ENCODE measurements at places on chromosomes 4 and X. TPM values are rescaled to one million over a fixed set of nuclear protein-coding genes. Genes with fewer than 3 reads are reported as not detected.

DNA sequence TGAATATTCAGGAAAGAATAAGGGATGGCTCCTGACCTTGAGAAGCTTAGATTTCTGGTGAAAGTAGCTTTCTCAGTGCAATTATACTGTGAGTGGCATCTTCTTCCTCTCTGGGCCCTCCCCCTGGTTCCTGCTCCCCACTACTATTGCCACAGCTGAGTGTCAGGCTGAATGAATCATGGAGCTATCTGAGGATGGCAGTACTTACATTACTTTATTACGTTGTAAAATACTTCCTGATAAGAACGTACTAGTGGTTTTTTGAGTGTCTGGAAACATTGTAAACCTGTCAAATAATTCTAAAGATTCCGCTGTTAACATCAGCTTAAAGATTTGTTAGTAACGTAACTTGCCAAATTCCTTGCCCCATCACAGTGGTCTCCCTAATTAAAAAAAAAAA, 36.2 kb downstream of the ARHGAP10 start:
- H3K36me3 ChIP-seq = no peaks in the 10 kb centered on the region
- no peak overlapping the region for H3K27ac ChIP-seq
- no peak overlapping the region for H3K4me3 ChIP-seq
- no peak for DNase-seq
- no peaks in the 10 kb centered on the region for H3K4me1 ChIP-seq

DNA sequence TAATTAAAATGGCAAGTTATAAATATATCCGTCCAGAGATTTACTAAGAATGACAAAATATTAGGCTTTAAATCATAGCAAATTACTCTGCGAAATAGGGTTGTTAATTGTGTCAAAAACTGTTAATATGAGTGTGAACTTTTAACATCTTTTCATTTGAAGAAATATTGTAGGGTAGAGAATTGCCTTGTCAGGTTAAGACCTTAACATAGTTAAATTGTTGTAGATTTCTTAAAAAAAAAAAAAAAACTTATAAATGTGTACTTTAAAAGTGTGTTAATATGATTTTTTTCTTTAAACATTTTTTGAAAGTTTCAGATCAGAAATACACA, 107.7 kb upstream of the TLR2 start:
- H3K36me3 ChIP-seq = no peaks in the 10 kb centered on the region
- H3K27ac ChIP-seq = no peak overlapping the region
- no peaks in the 10 kb centered on the region for H3K4me1 ChIP-seq
- H3K4me3 ChIP-seq = no peak overlapping the region

DNA sequence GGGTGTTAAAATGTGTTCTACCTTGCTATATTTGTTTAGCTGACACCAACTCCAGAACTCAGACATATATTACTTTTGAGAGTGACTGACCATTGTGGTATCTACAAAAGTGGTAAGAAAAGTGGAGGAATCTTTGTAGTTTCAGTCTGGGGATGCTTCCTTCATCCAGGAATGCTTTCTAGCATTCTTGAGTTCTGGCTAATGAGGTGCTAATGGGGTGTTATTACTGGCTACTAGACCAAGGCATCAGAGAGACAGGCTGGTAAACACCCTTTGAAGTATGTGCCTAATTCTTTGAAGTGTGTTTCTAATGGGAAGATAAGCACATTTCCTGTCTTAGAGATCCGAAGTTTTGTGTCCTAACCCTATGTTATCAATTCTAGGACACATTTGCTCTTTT, 310.4 kb downstream of the SPRY1 start:
- no peak for DNase-seq
- no peak overlapping the region for H3K4me3 ChIP-seq
- no peaks in the 10 kb centered on the region for H3K4me1 ChIP-seq
- H3K27ac ChIP-seq = no peak overlapping the region

MBTPS2 gene
- 12.4 TPM for total RNA-seq

GPRASP3 gene
- total RNA-seq = 2.5 TPM

- H3K27ac ChIP-seq = peak overlapping the region; percentile 85
- DNase-seq = peak; percentile 74
- no peaks in the 10 kb centered on the region for H3K36me3 ChIP-seq
- no peak overlapping the region for H3K4me3 ChIP-seq
- H3K27me3 ChIP-seq = no peaks in the 10 kb centered on the region
- peaks cover 6% of the 10 kb centered on the region for H3K4me1 ChIP-seq
These were observed 6.0 kb upstream of the SH3TC1 start for GRCh38 chr4:8192748-8193738.

- H3K27me3 ChIP-seq = peaks cover 4% of the 10 kb centered on the region
- H3K4me1 ChIP-seq = peaks cover 3% of the 10 kb centered on the region
- no peaks in the 10 kb centered on the region for H3K36me3 ChIP-seq
- no peak overlapping the region for H3K27ac ChIP-seq
These were observed 11.7 kb downstream of the GPM6B start for GRCh38 chrX:13805241-13805640.

GRCh38 chrX:49058794-49059193, at the start of gene CCDC120:
Gene CCDC120, plus strand, starts transcription at chrX:49058999. Its CDS starts 3,043 bp downstream, at chrX:49062042.
- peak within 1 kb of the TSS; percentile 39 for H3K27ac ChIP-seq
- H3K36me3 ChIP-seq = no peaks in the 10 kb centered on the region
- H3K4me3 ChIP-seq = peak within 1 kb of the TSS; percentile 5
- no peaks in the 10 kb centered on the region for H3K27me3 ChIP-seq
- no peak for DNase-seq

DNA sequence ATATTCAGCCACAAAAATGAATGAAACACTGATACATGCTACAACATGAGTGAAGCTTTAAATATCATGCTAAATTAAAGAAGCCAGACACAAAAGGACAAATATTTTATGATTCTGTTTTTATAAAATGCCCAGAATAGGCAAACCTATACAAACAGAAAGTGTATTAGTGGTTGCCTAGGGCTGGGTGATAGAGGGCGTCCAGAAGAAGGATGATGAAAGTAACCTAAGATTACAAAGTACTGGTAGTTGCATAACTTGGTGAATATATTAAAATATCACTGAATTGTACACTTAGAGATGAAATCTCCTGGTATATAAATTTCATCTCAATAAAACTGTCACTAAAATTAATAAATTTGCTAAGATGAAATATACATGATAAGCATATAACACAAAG, 67.5 kb downstream of the FBXW7 start:
- no peaks in the 10 kb centered on the region for H3K27me3 ChIP-seq
- H3K27ac ChIP-seq = no peak overlapping the region
- H3K4me1 ChIP-seq = no peaks in the 10 kb centered on the region
- no peaks in the 10 kb centered on the region for H3K36me3 ChIP-seq

KCNIP4 gene
- total RNA-seq = not detected

ERCC6L gene
- total RNA-seq = not detected

ZNF827 gene
- 7.5 TPM for total RNA-seq

CENPVL1 gene
- total RNA-seq = not detected

PITX2 gene
- not detected for total RNA-seq

DNA sequence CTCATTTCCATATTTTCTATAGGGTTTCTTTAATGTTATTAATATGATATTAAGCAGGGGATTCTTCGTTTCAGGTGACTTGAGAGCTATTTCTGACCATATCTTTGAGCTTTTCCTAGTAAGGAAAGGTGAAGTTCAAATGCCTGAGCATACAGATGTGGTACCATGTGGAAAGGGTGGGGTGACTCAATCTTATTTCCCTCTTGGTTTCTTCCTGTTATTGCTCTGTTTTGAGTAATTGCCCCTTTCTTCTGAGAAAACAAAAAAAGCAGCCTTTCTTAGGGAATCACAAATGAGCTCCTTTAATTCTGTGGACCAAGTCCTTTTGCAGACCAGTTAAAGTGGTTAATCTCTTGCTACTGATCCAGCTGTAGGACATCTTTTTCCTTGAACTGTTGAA, 41.0 kb upstream of the AGA start:
- H3K36me3 ChIP-seq = no peaks in the 10 kb centered on the region
- H3K27me3 ChIP-seq = no peaks in the 10 kb centered on the region
- H3K4me1 ChIP-seq = no peaks in the 10 kb centered on the region
- no peak for DNase-seq
- no peak overlapping the region for H3K27ac ChIP-seq
- H3K4me3 ChIP-seq = no peak overlapping the region

HPSE gene
- total RNA-seq = 3.0 TPM

GPC4 gene
- 23.7 TPM for total RNA-seq

DNA sequence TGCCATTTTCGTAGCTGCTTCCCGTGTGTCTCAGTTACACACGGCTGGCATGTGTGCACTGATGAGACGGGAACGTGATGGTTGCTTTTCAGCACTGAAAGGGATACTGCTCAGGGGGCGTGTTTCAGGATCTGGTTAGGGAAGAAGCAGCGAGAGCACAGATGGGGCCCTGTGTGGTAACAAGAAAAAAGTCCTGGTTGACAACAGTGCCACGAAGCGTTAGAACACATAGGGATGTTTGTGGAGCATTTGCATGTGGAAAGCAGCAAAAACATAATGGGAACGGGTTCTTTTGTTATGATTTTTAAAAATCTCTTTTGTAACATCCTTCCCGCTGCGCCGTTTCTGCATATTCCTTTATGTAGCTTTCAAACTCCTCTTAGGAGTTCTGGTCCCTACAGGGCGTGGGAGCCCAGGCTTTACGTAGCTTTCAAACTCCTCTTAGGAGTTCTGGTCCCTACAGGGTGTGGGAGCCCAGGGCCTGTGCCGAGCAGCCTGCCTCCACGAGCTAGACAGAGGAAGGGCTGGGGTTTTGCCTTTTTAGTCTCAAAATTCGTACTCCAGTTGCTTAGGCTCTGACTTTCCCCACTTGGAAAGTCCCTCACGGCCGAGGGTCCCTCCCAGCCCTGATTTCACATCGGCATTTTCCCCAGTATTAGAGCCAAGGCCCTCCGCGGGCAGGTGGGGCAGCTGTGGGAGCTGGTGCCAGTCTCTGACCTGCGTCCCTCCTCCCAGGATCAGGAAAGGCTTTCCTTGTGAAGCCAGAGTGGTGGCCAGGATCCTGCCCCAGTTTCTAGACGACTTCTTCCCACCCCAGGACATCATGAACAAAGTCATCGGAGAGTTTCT, 11.0 kb upstream of the MSANTD1 start:
- no peak for DNase-seq
- no peak overlapping the region for H3K4me3 ChIP-seq
- H3K27ac ChIP-seq = no peak overlapping the region
- H3K4me1 ChIP-seq = no peaks in the 10 kb centered on the region

- no peaks in the 10 kb centered on the region for H3K4me1 ChIP-seq
- no peaks in the 10 kb centered on the region for H3K36me3 ChIP-seq
- no peak overlapping the region for H3K4me3 ChIP-seq
- DNase-seq = no peak
These were observed 283.8 kb downstream of the CRLF2 start for GRCh38 chrX:928606-929005.

GRCh38 chr4:946517-947471, 14.5 kb downstream of the TMEM175 start:
- H3K4me3 ChIP-seq = no peak overlapping the region
- DNase-seq = no peak
- no peaks in the 10 kb centered on the region for H3K27me3 ChIP-seq
- H3K36me3 ChIP-seq = no peaks in the 10 kb centered on the region

SH2D1A gene
- total RNA-seq = not detected

NWD2 gene
- total RNA-seq = 0.30 TPM

DNA sequence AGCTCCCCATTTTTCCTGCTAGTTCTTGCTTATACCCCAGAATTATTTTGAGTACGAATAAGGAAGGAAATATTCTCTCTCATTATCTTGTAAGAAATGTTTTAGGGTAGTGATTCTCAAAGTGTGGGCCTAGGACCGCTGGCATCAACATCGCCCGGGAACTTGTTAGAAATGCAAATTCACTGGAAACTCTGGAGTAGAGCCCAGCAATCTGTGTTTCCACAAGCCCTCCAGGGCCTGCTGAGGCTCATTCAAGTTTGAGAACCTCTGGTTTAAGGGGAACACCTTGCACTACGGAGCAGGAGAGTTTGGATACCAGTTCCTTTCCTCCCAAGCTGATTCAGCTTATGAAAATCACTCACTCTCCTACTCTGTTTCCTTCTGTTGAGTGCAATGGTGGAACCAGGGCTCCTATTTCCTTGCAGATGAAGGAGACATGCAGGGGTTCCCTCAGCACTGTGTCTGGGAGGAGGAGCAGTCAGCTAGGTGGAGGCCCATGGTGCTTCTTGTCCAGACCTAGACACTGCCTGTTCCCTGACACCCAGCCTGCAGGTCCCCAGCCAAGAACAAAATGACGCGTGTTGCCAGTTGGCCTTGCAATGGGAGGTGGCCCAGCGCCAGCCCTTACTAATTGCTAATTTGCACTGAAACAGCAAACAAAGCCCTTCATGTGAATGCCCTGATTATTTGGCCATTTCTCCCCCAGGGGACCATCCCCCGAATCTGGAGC, 68.5 kb downstream of the CYTL1 start:
- no peak overlapping the region for H3K4me3 ChIP-seq
- H3K4me1 ChIP-seq = no peaks in the 10 kb centered on the region
- no peaks in the 10 kb centered on the region for H3K27me3 ChIP-seq
- H3K36me3 ChIP-seq = no peaks in the 10 kb centered on the region

TBC1D9 gene
- total RNA-seq = 18.4 TPM

- H3K4me3 ChIP-seq = no peak overlapping the region
- DNase-seq = no peak
- H3K27me3 ChIP-seq = no peaks in the 10 kb centered on the region
- no peaks in the 10 kb centered on the region for H3K4me1 ChIP-seq
These were observed 120.4 kb upstream of the DUSP21 start for GRCh38 chrX:44723426-44723825.

DNA sequence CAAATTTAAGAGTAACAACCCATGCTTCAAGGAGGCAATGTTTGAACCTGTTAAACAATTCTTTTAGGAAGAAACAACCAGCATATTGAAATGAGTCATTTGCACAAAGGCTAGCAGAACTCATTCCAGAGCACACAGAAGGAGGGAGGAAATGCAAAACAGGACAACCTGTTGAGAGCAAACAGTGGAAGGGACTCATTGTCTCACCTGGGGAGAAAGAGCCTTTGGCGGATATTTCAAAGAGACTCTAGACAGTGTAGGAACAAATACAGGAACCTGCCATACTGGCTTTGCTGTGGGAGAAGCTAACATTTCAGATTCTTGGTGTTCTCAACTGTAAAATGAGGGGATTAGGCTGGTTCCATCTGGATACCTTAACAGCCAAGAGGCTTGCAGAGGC, 14.8 kb upstream of the RASGEF1B start:
- DNase-seq = no peak
- no peaks in the 10 kb centered on the region for H3K27me3 ChIP-seq
- no peak overlapping the region for H3K27ac ChIP-seq
- no peaks in the 10 kb centered on the region for H3K36me3 ChIP-seq
- no peaks in the 10 kb centered on the region for H3K4me1 ChIP-seq
- H3K4me3 ChIP-seq = no peak overlapping the region

- no peaks in the 10 kb centered on the region for H3K36me3 ChIP-seq
- no peak overlapping the region for H3K4me3 ChIP-seq
- no peak overlapping the region for H3K27ac ChIP-seq
- no peaks in the 10 kb centered on the region for H3K4me1 ChIP-seq
- no peak for DNase-seq
These were observed 71.3 kb upstream of the MED14 start for GRCh38 chrX:40806513-40807220.

All from tibial nerve (tissue), 4 donors.